ENCODE measurements at places on chromosomes 7 and 10.

DNA sequence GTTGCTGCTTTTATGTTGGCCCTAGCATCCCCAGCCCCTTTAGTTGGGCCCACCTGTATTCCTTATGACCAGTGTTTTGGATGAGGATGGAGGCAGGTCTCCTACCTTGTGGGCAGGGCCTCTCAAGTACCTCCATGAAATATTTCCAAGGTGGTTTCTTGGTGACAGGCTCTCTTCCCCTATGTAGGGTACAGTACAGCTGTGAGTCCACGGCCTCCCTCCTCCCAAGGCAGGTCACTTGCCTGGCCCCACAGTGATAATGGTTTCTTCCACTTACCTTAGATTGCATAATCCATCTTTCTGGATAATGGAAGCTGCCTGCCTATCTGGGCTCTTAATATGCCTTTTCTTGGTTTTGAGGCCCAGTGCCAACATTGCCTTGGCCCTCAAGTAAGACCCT is 110.4 kb downstream of the NT5C2 start:
- DNase-seq: no peak

GRCh38 chr7:158995514-158995913 is 139.2 kb downstream of the DYNC2I1 start:
- no peak for DNase-seq

DNA sequence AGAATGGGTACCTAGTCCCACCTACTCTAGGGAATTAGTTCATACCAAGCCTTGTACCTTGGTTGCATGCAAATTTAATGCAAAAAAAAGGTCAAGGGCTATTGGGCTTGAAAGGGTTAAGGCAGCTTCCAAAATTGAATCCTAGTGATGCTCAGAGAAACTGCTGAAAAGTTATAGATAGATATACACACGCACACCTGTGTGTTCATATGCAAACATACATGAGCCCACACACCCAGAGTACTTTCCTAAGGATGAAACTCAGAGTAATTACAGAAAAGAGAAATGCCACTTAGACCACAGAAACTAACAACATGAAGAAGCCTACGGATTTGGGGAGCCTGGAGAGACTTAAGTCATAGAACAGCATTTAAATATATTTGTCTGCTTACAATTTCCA is 1.5 kb downstream of the SLC25A13 start:
- no peak for DNase-seq

GRCh38 chr7:39621261-39621660 is 2.1 kb upstream of the RALA start:
- no peak for DNase-seq

DNA sequence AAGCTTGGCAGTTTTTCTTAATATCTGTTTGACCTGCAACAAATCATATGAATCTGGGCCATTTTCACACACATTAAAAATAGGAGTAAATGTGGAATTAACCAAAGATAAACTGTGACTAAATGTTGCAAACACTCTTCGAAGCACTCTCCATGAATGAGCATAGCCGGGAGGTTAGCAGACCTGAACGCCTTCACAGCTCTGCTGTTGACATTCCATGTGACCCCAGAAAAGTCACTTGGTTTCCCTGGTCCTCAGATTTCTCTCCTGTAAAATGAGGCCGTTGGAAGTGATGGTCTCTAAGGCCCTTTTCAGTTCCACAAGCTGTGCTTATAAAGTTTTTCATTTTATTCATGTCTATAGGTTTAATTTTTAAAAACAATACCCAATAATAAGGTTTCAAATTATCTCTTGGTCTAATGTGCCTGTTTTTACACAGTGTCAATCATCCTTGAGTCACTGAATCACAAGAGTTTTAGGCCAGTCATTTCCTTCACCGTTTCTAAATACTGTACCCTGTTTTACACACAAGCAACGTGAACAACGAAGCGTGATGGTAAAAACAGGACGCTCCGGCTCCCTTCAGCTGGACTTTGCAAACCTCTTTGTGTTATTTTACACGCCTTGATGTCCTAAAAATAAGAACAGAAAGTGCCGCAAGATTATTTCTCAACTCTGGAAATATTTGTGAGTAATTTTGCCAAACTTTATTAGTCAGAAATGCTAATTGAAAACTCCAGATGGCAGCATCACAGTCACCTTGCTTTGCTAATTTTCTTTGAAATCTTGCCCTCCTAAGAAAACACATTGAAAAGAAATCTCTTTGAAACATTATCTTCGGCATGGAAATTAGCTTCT is 38.6 kb upstream of the MET start:
- no peak for DNase-seq

DNA sequence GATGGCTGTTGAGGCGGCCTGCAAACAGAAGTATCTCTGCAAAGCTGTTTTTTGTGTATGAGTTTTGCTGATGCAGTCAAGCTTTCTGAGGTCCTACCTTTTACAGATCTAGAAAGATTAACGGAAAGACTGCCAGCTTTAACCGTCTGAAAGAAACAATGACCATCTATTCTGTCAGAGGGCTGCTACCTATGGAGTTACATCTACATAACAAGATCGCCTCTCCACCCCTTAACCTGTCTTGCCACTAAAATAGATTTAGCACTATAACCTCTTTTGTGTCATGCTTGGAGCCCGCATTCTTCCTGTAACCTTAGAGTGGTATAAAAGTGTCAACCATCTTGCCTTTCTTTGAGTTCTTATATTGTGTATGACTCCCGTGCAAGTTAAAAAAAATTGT is 291.2 kb downstream of the POM121L12 start:
- no peak for DNase-seq

DNA sequence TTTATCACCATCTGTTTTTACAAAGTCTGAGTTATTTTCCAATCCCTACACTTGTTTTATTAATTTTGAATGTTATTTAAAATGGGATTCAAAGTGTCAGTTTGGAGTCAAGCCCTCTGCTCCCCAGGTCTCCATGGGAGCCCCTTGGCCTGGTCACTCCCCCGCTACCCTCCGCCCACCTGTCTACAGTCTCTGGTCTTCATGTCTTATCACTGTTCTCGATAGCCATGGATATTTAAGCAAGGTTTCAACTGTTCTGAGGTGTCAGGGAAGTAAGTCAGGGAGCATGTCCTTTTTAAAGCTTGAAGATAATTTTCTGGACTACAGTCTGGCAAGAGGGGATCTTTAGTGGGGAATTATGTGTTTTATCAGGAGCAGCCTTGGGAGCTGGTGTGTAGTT is 19.1 kb upstream of the HPS1 start:
- DNase-seq: no peak

- no peak for DNase-seq
Observed at GRCh38 chr7:155323001-155323638, 25.4 kb downstream of the INSIG1 start.

DNA sequence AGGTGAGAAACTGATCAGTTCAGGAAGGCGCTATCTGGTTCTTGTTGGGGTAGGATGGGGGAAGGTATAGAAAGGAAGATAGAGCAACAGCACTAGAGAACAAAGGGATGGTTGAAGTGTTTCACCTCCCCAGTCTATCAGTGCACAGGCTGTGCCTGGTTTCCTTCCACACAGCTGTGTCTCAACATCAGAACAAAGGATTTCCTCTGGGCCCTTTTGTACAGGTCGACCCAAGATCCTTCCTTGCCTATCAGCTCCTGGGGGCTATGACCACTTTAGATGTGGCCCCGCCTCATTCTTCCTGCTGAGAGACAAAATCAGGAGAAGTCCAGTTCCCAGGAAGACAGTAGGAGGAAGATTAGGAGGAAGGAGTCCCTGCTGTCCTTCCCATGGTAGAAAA is 65.6 kb downstream of the NAMPT start:
- no peak for DNase-seq

- no peak for DNase-seq
Observed at GRCh38 chr7:73718438-73718881, 1.0 kb downstream of the STX1A start.

DNA sequence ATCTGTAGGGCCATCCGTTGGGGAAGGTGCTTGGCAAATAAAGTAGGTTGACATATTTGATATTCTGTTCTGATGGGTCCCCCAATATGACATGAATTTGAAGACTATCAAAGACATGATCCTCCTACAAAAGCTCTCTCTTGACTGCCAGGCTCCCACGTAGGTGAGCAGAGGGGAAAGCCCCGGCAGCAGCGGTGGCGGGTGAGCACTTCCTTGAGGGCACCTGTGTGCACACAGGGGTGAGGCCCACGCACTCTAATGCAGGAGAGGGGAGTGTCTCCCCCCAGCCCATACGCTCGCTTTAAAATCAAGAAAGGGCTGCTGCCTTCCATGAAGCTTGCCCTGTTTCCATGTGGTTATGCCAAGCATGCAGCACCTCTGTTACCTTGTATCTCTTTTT is 100.4 kb downstream of the TAX1BP1 start:
- DNase-seq: no peak

- DNase-seq: no peak
Observed at GRCh38 chr7:24754906-24755506, 2.3 kb downstream of the GSDME start.

DNA sequence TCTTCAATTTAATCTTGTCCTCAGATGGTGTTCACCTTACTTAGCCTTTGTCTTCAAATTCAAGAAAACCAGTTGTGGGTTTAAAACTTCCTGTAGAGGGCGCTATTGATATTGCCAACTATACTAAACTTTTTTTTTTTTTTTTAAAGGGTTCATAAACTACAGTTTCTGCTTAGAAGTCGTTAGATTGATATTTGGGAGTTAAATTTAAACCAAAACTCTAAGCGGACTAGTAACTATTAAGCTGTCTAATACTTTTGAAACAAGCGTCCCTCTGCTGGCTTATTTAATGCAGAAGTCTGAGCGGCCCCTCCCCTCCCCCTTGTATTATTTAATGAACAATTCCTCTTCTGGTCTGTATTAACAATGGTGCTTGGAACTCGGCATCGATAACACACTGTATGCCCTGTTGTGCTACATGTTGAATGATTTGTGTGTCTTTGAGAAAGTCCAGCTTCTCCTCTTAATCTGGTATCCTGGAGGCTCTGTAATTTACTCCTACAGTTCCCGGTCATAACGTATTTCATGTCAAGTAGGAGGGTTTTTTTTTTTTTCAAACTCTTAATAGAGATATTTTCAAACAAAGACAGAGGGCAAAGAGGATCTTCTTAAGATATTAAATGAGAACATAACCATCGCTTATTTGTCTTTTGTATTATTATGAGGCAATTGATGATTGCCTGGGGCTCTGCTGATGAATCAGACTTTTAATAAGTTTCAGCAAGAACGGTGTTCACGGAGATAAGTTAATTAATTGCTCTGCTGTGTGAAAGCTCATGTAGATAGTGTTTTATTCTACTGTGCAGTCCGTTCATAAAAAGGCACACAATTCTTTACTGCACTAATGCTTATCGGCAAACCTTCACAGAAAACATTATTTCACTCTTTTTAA is 22.6 kb upstream of the CREB5 start:
- DNase-seq: peak; percentile 38

DNA sequence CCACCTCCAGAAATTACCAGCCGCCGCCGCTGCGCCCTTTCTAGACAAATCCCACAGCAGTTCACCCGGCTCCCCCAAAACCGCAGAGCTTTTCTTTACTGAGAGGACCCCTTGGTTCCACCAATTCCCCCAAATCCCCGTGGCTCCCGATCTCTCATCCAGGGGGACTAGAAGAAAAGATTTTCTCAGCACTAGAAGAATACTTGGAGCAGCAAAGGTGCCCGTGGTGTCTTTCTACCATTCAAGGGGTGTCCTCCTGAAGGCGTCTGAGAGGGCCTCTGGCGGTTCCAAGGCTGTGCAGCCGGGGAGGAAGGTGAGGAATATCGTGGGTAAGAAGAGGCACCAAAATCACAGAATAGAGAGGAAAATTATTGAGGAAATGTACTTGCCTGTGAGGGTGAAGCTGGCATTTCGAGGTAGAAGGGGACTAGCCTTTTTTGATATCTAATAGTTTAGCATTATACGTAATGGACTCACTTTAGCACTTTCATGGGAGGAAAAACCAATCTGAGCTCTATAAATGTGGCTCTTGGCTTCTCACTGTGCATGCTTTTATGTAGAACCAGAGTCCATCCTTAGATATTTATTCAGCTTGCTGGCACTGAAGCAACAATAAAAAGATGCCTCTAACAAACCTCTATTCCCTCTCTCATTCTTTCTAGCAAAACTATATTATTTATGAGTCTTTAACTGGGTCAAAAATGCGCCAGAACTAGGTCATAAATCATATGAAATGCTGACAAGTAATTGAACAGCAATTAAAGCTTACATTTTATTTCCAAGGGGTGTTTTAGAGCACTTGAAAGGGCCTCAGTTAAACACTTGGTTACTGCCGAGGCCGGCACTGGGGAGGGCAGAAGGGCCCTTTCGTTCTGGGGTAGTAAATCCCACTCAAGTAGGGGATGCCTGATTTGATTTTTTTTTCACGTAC is 13.8 kb upstream of the HOXA2 start:
- DNase-seq: no peak

DNA sequence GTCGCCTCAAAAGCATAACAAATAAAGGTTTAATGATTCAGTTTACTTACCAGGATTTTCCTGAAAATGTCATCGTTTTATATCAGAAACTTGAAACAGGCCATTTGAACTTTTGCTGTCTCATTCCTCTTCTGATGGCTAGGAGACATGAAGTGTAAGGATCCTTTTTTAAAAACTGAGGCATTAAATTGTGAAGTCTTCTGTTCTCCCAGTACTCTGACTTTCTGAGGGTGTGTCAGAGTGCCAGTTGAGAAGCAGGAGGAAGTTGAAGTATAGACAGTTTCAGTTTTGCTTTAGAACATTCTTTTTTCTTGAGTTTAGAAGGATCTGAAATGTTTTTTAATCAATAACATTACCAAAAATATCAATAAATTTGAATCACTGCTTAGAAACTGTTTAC is at the start of gene SAMD9L:
SAMD9L (minus strand) TSS at position 242 of the 400 bp plus-strand sequence. CDS start 12,414 bp downstream, outside the sequence.
- peak; percentile 28 for DNase-seq

- no peak for DNase-seq
Observed at GRCh38 chr10:100232101-100232500, 2.7 kb upstream of the CHUK start.

DNA sequence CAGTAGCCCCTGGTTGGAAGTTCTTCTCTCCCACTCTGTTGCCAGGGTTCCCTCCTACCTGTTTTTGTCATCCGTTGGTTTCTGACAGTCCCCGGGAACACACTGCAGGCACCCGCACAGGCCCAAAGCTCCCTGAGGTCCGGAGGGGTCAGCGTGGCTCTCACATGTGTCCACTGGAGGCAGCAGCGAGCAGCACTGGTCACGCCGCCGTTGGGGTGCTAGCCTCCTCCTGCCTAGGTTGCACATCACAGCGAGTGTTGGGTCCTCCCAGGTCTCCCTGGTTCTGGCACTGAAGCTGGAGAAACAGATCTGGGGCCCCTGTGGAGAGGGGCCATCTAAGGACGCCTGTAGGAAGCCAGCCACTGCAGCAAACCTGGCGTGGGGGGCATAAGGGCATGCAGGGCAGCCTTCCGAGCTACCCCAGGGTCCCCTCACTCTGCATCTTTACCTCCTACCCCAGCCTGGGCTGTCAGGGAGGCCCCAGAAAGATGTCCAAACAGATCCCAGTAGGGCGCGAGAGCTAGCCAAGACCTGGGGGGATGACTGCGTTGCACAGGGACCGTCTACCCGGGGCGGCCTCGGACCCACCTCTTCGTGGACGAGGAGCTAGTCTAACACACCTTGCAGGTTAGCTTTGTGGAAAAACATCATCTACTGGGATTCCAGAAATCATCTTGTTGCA is 28.9 kb downstream of the LRRC27 start:
- no peak for DNase-seq

- DNase-seq: no peak
Observed at GRCh38 chr7:78679112-78679876, 774.2 kb downstream of the MAGI2 start.

GRCh38 chr10:13693783-13694700 is 107.3 kb downstream of the PRPF18 start:
- no peak for DNase-seq

GRCh38 chr10:70738761-70739121 is 46.4 kb downstream of the TBATA start:
- no peak for DNase-seq
